ENCODE measurements at places on chromosomes 16 and 17.
A peak's percentile ranks its signal among the peaks of the same experiment; 100 is the strongest.

- peaks cover 19% of the 10 kb centered on the region for H3K4me1 ChIP-seq
- ATAC-seq, result peak; percentile 54
- peaks cover 58% of the 10 kb centered on the region for H3K27me3 ChIP-seq
These were observed 18.6 kb downstream of the ALOX12B start for GRCh38 chr17:8068736-8069586.

DNA sequence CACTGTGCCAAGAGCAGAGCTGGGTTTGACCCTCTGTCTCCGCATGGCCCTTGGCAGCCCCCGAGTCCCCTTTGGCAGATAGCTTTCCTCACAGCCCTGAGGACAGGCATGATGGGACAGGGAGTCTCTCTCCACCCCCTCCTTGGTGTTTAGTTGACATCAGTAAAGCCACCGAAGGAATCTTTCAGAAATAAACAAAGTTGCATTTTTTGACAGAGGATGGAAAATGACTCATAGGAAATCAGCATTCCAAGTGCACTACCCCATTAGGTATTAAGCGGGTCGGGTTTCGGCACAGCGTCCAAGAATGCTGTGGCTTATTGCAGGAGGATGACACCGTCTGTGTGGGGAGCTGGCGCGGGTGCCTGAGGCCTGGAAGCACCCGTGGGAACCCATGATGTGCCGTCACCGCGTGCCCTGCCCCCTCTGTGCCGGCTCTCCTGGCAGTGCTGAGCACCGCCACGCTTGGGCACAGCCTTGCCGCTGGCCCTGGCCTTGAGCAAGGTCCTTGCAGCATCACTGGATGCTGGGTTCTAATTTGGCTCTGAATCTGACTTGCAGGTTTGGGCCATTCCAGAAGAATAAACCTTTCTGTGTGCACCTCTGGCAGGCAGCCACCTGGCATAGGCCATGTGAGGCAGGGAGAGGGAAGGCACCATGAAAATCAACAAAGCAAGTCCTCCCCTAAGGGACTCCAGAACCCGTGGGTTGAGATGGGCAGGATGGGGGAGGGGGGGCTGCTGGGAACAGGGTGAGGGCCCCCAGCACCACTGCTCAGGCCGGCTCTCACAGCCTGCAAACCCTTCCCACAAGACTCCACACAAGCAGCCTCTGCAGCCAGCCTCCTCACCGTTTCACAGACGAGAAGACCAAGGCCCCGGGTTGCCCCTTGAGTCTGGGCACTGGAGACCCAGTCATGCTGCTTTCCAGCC is 50.5 kb upstream of the ZNF469 start:
- peaks cover 8% of the 10 kb centered on the region for H3K27me3 ChIP-seq
- H3K4me1 ChIP-seq, result peaks cover 8% of the 10 kb centered on the region
- peak; percentile 81 for ATAC-seq
- no peaks in the 10 kb centered on the region for H3K36me3 ChIP-seq
- H3K4me3 ChIP-seq, result no peak overlapping the region
- H3K27ac ChIP-seq, result no peak overlapping the region

- H3K4me1 ChIP-seq, result peaks cover 3% of the 10 kb centered on the region
- no peak overlapping the region for H3K4me3 ChIP-seq
- H3K27ac ChIP-seq, result no peak overlapping the region
- no peak for ATAC-seq
These were observed 14.9 kb upstream of the MMD start for GRCh38 chr17:55436224-55437158.

- no peaks in the 10 kb centered on the region for H3K36me3 ChIP-seq
- ATAC-seq, result no peak
- no peaks in the 10 kb centered on the region for H3K27me3 ChIP-seq
- peaks cover 8% of the 10 kb centered on the region for H3K4me1 ChIP-seq
- no peak overlapping the region for H3K4me3 ChIP-seq
These were observed 46.7 kb upstream of the KDM8 start for GRCh38 chr16:27156579-27156978.

DNA sequence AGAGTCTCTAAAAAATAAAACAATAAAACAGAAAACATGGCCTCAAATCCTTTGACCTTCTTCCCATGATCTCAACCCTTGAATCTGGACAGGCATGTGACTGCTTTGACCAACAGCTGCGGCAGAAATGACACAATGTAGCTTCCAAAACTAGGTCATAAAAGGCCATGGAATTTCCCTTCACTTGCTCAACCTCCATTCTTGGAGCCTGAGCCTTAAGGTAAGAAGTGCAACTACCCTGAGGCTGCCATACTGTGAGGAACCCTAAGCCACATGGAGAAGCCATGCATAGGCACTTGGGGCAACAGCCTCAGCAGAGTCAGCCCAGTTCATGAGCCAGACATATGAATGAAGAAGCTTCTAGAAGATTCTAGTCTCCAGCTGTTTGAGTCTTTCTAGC is 75.7 kb upstream of the BRD7 start:
- no peaks in the 10 kb centered on the region for H3K4me1 ChIP-seq
- H3K27me3 ChIP-seq, result peaks cover 5% of the 10 kb centered on the region
- ATAC-seq, result no peak
- H3K36me3 ChIP-seq, result no peaks in the 10 kb centered on the region
- no peak overlapping the region for H3K27ac ChIP-seq

DNA sequence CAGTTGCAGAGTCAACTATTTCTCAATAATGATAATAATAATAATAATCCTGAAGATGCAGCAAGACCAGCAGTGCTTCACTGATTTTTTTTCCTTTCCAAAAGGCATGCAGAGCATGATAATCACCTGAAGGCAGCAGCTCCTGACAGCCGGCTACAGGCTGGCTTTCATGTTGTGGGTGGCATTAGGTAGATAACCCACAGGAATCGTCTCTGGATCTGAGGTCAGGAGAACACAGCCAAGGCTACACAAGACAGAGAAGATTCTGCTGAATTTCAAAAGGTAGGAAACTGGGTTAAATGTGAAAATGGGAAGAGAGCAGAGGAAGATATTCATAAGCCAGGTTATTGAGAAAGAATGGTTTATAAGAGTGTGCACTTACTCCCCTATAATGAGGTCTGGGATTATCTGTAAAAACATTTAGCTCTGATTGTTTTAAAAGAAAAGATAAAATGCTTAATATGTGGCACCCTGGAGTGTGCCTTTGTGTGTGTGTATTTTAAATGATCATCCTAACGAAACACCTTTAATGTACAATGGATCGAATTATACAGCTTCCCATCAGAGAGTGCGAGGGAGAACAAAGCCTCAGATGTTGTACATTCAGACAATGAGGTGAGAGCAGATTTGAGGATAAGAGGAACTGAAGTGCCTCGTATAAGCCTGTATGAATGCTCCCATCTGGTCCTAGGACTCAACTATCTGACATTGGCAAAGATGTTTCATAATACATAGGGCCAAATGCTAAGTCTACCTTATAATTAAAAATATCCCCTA is 273.1 kb downstream of the PHKB start:
- H3K4me3 ChIP-seq, result no peak overlapping the region
- H3K4me1 ChIP-seq, result no peaks in the 10 kb centered on the region
- H3K27me3 ChIP-seq, result peaks cover 14% of the 10 kb centered on the region
- no peak overlapping the region for H3K27ac ChIP-seq

GRCh38 chr16:46583036-46583435 is 38.1 kb downstream of the SHCBP1 start:
- H3K36me3 ChIP-seq, result no peaks in the 10 kb centered on the region
- no peaks in the 10 kb centered on the region for H3K27me3 ChIP-seq
- H3K27ac ChIP-seq, result no peak overlapping the region
- H3K4me1 ChIP-seq, result no peaks in the 10 kb centered on the region

- H3K27me3 ChIP-seq, result no peaks in the 10 kb centered on the region
- H3K36me3 ChIP-seq, result no peaks in the 10 kb centered on the region
- ATAC-seq, result no peak
- no peak overlapping the region for H3K4me3 ChIP-seq
These were observed 24.7 kb upstream of the TMC7 start for GRCh38 chr16:18959031-18959505.

DNA sequence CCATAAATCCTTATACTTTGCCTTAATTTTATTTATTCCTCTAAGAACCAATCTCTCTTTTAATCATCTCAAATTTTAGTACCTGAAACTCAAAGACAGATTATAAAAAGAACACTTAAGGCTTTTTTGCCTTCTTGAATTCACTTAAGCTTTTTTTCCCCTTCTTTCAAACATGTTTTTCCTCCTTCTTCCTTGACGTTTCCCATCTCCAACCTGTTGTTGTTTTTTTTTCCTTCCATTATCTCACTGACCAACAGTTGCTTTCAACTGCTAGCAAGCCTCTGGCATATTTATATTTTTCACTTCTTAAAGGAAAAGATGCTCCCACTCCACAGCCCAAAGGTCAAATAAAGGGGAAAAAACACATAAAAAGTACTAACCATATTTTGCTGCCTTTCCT is 32.2 kb downstream of the SPOP start:
- peaks cover 94% of the 10 kb centered on the region for H3K4me1 ChIP-seq
- peak overlapping the region; percentile 49 for H3K4me3 ChIP-seq
- no peaks in the 10 kb centered on the region for H3K36me3 ChIP-seq
- peak overlapping the region; percentile 100 for H3K27ac ChIP-seq
- no peaks in the 10 kb centered on the region for H3K27me3 ChIP-seq

GRCh38 chr16:14362774-14363371 is 267.2 kb downstream of the PARN start:
- H3K36me3 ChIP-seq, result no peaks in the 10 kb centered on the region
- H3K27me3 ChIP-seq, result no peaks in the 10 kb centered on the region
- peak overlapping the region; percentile 68 for H3K27ac ChIP-seq
- H3K4me3 ChIP-seq, result peak overlapping the region; percentile 40
- no peaks in the 10 kb centered on the region for H3K4me1 ChIP-seq
- ATAC-seq, result peak; percentile 25

DNA sequence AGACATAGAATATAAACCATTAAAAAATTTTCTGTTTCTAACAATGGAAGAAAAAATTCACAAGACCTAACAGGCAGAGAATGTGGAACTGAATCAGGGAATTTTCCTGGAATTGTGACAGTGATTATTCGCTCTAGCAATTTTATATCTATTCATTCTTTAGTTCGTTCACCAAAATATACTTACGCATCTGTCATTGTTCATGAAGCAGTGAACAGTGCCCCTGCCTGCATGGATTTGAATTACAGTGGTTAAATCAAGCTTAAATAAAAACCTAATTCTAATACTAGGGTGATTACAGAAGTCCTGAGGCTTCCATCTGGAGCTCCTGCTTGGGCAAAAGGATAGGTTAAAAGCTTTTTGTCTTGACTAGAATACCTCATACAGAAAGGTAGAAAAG is 48.6 kb downstream of the ABCA8 start:
- H3K36me3 ChIP-seq, result no peaks in the 10 kb centered on the region
- no peak for ATAC-seq
- H3K27ac ChIP-seq, result no peak overlapping the region
- H3K4me3 ChIP-seq, result no peak overlapping the region

- H3K27ac ChIP-seq, result no peak overlapping the region
- H3K4me3 ChIP-seq, result no peak overlapping the region
- ATAC-seq, result no peak
- H3K27me3 ChIP-seq, result no peaks in the 10 kb centered on the region
- no peaks in the 10 kb centered on the region for H3K4me1 ChIP-seq
These were observed 444.6 kb downstream of the MAF start for GRCh38 chr16:79155904-79156303.

GRCh38 chr17:67293251-67294203 is 48.5 kb upstream of the HELZ start:
- H3K4me1 ChIP-seq, result peaks cover 29% of the 10 kb centered on the region
- peak; percentile 54 for ATAC-seq
- no peaks in the 10 kb centered on the region for H3K27me3 ChIP-seq
- no peak overlapping the region for H3K4me3 ChIP-seq
- H3K36me3 ChIP-seq, result no peaks in the 10 kb centered on the region

- peaks cover 14% of the 10 kb centered on the region for H3K4me1 ChIP-seq
- peaks cover 15% of the 10 kb centered on the region for H3K27me3 ChIP-seq
- no peak overlapping the region for H3K4me3 ChIP-seq
- no peak overlapping the region for H3K27ac ChIP-seq
- ATAC-seq, result no peak
These were observed 2.9 kb upstream of the CCDC102A start for GRCh38 chr16:57539072-57539796.

GRCh38 chr17:79801156-79802038 is 4.5 kb upstream of the CBX8 start:
- H3K4me1 ChIP-seq, result peaks cover 73% of the 10 kb centered on the region
- no peaks in the 10 kb centered on the region for H3K36me3 ChIP-seq
- H3K27me3 ChIP-seq, result peaks cover 88% of the 10 kb centered on the region
- no peak overlapping the region for H3K4me3 ChIP-seq
- no peak overlapping the region for H3K27ac ChIP-seq

GRCh38 chr16:88835818-88836217 is 20.9 kb downstream of the GALNS start:
- H3K4me3 ChIP-seq, result no peak overlapping the region
- no peaks in the 10 kb centered on the region for H3K4me1 ChIP-seq
- no peak overlapping the region for H3K27ac ChIP-seq
- no peak for ATAC-seq
- peaks cover 54% of the 10 kb centered on the region for H3K36me3 ChIP-seq
- H3K27me3 ChIP-seq, result no peaks in the 10 kb centered on the region

GRCh38 chr17:27873746-27874145 is 19.4 kb downstream of the LYRM9 start:
- no peak overlapping the region for H3K4me3 ChIP-seq
- no peak for ATAC-seq

DNA sequence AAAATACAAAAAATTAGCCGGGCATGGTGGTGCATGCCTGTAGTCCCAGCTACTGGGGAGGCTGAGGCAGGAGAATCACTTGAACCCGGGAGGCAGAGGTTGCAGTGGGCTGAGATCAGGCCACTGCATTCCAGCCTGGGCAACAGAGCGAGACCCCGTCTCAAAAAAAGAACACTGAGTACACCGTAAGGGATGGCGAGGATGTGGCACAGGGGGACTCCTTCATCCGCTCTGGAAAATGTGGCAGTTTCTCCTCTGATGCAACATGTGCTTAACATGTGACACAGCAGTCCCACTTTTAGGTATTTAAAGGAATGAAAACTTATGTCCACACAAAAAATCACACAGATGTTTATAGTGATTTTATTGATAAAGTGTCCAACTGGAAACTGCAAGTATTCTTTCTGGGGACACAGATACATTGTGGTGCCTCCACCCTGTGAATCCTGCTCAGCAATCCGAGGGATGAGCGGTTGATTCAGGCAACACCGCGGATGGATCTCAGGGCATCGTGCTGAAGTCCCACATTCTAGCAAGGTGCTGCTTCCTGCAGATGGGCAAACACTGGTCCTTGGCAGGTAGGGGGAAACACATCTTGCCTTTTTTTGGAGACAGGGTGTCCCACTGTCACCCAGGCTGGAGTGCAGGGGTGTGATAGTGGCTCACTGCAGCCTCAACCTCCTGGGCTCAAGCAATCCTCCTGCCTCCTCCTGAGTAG is 3.5 kb upstream of the C16orf95 start:
- ATAC-seq, result no peak
- H3K27ac ChIP-seq, result no peak overlapping the region
- peaks cover 14% of the 10 kb centered on the region for H3K4me1 ChIP-seq
- no peaks in the 10 kb centered on the region for H3K27me3 ChIP-seq
- no peak overlapping the region for H3K4me3 ChIP-seq

GRCh38 chr17:76199469-76199868 is 40.8 kb downstream of the RNF157 start:
- H3K4me3 ChIP-seq, result no peak overlapping the region
- no peaks in the 10 kb centered on the region for H3K27me3 ChIP-seq
- H3K4me1 ChIP-seq, result peaks cover 20% of the 10 kb centered on the region
- no peak for ATAC-seq
- no peaks in the 10 kb centered on the region for H3K36me3 ChIP-seq
